GDM1 (cell line): ENCODE measurements at places on chromosomes 2 and 18.

DNA sequence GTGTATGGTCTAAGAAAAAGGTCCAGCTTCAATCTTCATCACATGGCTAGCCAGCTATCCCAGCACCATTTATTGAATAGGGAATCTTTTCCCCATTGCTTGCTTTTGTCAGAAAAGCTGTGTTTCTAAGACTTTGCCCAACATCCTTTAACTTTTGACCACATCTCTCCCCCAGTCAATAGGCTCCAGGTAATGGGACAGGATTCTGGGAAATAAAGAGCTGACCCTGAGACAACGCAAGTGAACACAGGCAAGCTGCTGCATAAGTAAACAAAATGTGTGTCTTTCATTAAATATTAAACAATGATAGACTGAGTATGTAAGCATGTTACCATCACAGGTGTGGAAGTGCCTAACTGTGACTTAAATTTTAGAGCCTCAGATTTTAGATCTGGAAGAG is 23.0 kb downstream of the FAM110C start:
- no peak for DNase-seq

DNA sequence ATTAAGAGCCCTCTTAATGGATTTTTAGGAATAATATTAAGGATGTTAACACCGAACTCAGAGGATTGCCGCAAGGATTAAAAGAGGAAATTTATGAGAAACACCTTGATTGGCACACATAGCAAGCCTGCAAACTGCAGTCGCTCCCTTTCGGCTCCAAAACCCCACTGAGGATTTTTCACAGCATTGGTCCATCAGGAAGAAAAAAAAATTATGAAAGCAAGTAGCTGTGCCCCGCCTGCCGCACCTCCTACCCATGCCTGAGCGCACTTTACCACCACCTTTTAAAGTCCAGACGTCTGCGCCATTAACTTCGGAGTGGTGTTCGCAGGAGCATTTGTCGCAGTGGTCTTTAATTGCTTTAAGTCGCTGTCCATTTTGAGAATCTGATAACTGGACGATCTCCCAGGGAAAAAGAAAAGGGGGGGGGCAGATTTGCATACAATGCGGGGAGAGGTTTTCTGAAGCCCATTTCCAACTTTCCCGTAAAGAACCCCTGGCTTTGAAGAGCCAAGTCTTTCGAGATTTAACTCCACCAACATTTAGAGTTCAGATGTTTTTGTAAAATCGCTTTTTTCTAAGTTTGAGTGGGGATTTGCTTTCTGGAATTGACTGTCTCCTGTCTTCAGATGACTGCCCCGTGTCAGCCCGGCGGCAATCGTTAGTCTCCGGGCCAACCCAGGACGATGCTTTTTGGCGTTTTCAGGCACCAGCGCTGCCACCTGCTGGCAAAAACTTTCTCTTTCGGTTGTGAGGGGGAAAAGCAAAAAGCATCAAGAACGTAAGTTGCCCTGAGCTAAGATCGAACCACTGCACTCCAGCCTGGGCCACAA is 913 bp upstream of the TRABD2A start:
- DNase-seq: peak; percentile 63

GRCh38 chr2:141142025-141142424 is 988.8 kb downstream of the LRP1B start:
- DNase-seq: no peak

DNA sequence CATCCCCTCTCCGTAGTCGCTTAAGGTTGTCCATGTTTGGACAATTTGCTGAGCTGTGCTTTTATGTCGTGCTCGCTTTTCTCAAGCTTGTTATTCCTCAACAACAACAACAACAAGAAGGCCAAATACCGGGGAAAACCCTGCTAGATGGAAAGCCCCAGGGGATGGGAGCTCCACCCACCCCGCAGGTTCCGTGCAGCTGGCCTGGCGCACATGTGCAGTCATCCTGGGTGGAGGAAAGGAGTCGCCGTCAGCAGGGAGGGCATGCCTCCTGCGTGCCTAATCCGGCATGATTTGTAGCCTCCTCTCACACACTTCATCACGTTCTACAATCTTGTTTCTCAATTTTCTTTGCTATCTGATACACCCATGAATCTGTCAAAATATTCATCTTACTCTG is 87.4 kb upstream of the SALL3 start:
- no peak for DNase-seq

DNA sequence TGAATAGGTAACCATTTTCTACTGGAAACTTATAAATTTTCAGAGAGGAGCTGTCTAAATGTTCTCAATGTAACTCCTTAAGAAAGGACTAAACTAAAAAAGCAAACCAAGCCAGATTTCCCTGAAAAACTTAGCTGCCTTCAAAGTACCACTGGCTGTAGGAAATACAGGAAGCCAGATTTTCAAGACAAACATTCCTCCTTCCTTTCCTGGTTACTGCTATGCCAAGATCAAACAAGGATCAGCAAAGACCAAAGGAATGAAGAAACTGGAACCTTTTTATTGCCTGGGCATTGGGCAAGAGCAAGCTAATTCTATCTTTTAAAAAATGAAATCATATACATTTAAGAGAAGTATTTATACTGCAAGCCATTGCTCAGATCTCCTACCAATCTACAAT is 212.7 kb downstream of the DYM start:
- DNase-seq: no peak

DNA sequence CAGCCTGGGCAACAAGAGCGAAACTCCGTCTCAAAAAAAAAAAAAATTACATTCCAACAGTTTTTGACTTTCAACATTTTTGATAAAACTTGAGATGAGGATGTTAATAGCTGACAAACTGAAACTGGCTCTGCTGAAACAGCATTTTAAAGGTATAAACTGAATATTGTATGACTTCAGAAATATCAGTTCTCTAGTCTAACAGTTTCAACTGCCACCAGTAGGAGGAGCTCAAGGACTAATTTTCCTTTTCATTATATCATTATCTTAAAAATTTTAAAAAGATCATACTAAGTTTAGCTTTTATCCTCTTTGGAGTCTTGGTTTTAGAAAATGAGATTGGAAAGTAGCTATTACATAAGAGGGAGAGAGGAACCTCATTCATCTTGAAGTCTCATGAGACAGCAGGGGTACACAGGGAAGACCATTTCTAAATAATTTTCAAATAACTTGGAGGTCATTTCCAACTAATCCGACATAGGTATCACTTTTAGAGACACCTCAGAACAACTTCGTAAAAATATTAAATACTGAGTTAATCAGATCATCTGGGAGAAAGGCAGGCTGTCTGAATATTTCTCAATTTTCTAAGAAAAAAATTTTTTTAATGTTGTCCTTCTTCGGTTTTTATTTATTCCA is 37.6 kb upstream of the MCM6 start:
- no peak for DNase-seq

- DNase-seq: no peak
Measured at GRCh38 chr2:63716146-63716545, 125.5 kb upstream of the UGP2 start.

- DNase-seq: peak; percentile 32
Measured at GRCh38 chr2:38076152-38076709, 280 bp upstream of the CYP1B1 start.

GRCh38 chr2:11073251-11073650 is 82.0 kb upstream of the SLC66A3 start:
- no peak for DNase-seq

DNA sequence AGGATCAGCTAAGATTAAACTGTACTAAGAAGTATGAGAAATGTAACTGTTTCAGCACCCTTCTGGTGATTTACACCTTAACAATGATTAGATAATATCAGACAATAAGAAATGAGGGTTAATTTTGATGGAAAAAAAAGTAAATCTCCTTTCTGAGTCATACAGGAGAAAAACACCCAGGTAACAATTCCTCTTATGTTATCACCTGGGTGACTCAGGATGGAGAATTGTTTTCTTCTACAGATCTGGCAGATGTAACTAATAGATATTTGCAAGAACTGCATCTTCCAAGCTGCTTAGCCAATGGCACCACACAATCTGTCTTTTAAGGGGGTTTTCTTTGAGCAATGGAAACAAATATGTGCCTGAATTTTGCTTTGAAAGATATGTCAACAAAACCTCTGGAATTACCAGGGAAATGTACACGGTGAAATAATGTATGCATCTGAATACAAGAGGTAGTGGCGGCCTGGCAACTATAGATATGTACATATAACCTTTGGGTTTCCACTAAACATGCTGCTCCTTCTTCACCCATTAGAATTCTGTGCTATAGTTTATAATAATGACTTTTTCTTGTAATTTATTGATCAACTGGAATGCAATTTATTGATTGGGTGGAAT is 407.9 kb downstream of the CPS1 start:
- DNase-seq: no peak

DNA sequence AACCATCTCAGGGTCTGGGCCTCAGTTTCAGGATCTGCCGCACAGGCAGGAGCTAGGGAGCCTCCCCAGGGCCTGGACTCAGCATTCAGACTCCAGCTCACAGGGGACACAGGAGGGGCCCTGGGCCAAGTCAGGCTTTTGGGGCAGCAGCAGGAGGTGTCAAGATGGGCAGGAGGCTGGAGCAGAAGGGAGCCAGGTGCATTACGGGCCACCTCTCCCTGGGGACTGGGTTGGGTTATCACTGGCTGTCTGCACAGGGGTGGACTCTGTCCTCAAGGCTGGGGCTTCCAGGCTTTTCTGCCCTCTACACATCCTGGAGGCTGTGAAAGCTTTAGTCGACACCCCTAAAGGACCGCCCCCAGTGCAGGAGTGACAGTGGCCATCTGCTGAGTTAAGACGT is 20.0 kb downstream of the AQP12A start:
- DNase-seq: no peak
